Foreskin melanocyte (primary cell): ENCODE measurements at places on chromosomes 11 and 22.

DNA sequence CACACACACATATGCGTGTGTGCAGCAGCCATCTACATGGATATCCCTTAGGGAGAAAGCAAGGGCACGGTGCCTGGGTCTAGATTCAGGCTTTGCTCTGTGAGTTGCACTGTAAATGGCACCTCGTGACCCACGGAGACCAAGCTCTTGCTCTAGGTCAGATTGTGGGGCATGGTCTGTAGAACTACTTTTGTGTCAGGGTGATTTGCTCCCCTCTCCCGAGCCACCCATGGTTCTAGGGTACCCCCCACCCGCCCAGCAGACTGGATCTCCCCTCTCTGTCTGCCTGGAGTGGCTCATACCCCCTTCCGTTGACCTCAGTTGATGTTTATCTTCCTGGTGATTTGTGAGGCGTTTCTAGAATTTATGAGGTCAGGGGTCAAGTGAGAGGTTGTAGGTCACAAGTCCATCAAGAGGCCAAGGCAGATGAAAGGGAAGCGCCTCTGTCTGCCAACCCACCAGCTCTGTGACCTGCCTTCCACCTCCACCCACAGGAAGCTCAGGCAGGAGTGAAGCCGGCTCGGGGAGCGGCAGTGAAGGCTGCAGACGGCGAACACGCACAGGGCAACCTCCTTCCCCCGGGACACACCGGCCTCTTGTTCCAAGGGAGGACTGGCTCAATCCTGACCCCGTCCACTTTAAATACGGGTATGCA is 76.2 kb upstream of the TTLL12 start:
- no peak for DNase-seq

DNA sequence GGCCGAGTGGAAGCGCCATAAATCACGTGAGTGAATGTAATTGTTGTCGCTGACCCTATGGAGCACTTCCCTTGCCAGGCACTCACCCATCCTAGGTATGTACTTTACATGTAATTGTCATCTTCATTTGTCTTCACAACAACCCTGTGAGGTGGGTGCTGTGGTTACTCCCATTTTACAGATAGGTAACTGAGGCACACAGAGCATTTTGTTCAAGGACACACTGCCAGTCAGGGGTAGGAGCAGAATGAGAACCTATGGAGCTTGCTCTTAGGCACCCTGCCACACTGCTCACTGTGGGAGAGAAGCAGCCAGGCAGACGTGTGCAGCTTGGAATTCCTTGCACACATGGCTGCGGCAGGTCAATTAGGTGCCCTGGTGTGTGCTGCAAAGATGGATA is 785 bp upstream of the EFCAB6 start:
- DNase-seq: no peak

- peak; percentile 47 for DNase-seq
Observed at GRCh38 chr11:92505689-92506088, 281.1 kb downstream of the FAT3 start.

GRCh38 chr22:31106001-31106571 is 1.3 kb downstream of the SELENOM start:
- no peak for DNase-seq

GRCh38 chr11:62546244-62546928 is at the start of gene AHNAK:
AHNAK (minus strand) TSS chr11:62546806; CDS start chr11:62536098, 10,708 bp downstream.
- peak; percentile 32 for DNase-seq
